Activated naive CD8-positive, alpha-beta T cell treated with anti-CD3 and anti-CD28 coated beads, Interleukin-2, amount 50 U/mL, for 24 hours (primary cell): ENCODE measurements at places on chromosomes 11 and 22.

DNA sequence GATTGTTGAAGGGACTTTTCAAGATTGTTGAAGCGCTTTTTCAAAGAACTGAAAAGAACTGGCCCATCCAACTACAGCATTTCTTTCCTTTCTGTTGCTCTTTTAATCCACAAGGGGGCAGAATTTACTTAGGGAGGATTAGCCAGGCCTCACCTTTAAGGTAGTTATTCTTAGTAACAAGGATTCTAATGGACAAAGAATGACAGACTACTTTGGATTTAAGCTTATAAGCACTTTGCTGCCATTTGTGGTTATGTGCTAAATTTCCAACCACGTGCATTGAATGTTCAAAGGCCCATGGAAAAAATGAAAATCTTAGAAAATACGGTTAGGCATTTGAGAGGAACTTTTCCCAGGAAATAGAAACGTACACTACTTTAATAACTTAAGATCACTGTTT is 49.5 kb upstream of the HSPA8 start:
- no peak for DNase-seq

- no peak for DNase-seq
Measured at GRCh38 chr11:101482556-101483124, 101.2 kb downstream of the TRPC6 start.

- DNase-seq: no peak
Measured at GRCh38 chr11:45745065-45745811, 59.7 kb upstream of the SLC35C1 start.

- no peak for DNase-seq
Measured at GRCh38 chr22:23060612-23061400, 9.5 kb upstream of the GNAZ start.

DNA sequence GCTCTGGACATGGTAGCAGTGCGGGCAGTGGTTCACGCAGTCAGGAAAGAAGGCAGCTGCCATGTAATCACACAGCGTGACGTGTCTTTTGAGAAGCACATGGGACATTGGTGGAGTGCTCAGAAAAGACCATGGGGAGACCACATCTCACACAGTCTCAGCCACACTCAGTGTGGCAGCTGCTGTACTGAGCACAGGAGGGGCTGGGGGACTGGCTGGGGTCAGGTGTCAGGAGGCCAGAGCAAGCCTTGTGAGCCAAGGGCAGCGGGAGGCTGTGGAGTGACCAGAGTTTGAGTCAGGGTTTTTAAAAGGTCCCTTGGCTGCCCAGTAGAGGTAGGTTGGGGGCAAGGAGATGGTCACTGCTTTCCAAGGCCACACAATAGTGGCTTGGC is 18.5 kb downstream of the CLDN5 start:
- DNase-seq: no peak
